Stimulated activated CD4-positive, alpha-beta T cell treated with anti-CD3 and anti-CD28 coated beads, Interleukin-1b, Interleukin-23, amount 100 ng/mL, for 24 hours (primary cell): ENCODE measurements at places on chromosomes 11 and 22.
A peak's percentile ranks its signal among the peaks of the same experiment; 100 is the strongest.

DNA sequence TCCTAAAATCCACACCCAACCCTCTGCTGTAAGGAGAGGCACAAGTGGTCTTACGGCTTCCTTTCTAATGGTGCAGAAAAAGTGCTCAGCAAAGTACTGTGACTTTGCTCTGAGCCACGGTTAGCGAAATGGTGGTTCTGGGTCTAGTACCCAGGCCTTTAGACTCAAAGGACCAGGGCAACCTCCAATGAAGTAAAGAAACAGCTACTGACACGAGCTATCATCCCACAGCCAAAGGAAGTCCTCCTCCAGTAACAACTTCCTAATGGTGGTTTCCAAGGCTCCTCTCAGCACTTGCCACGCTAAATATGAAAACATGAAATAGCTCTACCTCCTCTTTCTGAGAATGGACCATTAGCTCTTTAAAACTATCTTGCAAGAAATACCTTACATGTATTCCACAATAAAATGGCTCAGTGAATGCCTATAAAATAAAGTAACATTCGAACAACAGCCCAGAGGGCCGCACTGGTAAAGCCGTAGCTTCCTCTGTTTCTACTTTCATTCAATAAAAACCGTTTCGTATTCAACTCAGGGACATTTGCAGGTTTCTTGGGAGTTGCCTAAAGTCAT lies 122.4 kb downstream of the ETS1 start:
- no peak for DNase-seq

- DNase-seq = no peak
Measured at GRCh38 chr11:71251151-71251721, 1.1 kb downstream of the SHANK2 start.

- no peak for DNase-seq
Measured at GRCh38 chr11:73162196-73162740, 20.1 kb upstream of the FCHSD2 start.

- no peak for DNase-seq
Measured at GRCh38 chr22:21917959-21918261, 34.7 kb downstream of the PPM1F start.

GRCh38 chr11:69734841-69735240 lies 31.0 kb upstream of the FGF19 start:
- no peak for DNase-seq

DNA sequence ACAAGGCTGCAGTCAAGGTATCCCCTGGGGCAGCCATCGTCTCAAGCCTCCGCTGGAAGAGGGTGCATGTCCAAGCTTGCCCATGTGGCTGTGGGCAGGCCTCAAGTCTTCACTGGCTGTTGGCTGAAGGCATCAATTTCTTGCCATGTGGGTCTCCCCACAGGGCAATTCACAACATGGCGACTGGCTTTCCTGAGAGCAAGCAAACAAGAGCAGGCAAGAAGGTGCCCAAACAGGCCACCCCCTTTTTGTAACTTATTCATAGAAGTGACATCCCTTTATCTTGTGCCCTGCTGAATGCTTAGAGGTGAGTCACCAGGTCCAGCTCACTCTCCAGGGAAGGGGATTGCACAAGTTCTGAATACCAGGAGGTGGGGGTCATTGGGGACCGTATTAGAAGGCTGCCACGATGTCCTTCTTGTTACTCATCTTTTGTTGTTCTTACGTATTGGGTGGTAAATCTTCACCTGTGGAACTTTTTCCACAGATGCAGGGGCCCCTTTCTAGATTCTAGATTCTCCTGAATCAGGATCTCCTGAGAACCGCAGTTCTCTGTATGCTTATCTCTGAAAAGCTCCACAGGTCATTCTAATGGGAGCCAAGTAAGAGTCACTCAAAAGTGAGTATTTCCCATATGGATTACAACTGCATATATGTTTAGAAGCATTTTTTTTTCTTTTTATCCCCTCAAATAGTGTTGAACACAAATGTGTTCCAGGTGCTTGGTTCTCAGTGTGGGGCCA lies 44.2 kb upstream of the MICAL2 start:
- no peak for DNase-seq

DNA sequence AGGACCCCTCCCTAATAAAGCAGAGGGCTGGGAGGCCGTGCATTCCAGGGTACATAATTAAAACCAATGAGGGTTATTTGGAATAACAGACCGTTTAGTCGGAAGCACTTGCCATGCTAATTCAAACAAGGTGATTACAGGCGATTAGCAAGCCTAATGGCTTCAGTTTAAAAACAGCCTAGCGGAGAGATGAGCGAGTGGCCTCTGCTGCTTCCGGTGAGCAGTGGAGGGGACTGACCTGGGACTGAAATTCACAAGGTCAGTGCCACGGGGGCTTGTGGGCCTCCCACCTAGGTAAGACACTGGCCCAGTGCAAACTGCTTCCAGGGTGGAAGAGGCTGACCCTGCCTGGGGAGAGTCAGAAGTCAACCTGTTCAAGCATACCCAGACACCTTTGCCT lies 56.8 kb upstream of the ALX4 start:
- DNase-seq = no peak

- no peak for DNase-seq
Measured at GRCh38 chr11:100837311-100837710, 150.2 kb downstream of the ARHGAP42 start.

GRCh38 chr22:26483439-26484359 lies at the start of the genes HPS4 and SRRD:
Gene HPS4 (minus strand): TSS chr22:26483783. CDS start chr22:26481762, 2,021 bp downstream.
Gene SRRD (plus strand): TSS chr22:26483877. CDS start chr22:26483891, 14 bp downstream.
- DNase-seq = peak; percentile 85

- DNase-seq = no peak
Measured at GRCh38 chr11:10499452-10499851, 41.5 kb downstream of the RNF141 start.

DNA sequence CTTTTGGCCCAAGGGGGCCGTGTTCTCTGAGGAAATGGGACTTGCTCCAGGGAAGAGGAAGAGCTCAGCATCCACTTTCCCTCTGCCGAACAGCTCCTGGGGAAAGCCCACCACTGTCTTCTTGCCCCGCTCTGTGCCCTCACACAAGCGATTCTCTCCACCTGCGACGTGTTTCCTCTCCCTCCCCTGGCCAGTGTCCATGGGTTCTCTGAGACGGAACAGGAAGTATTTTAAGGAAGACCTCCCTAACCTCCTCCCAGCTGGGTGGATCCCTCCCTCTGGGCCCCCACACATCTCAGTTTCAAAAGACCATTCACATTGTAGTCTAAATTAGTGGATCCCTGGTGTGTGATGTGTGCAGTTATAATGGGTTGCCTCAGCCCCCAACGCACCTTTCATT lies 1.6 kb downstream of the TP53AIP1 start:
- no peak for DNase-seq

DNA sequence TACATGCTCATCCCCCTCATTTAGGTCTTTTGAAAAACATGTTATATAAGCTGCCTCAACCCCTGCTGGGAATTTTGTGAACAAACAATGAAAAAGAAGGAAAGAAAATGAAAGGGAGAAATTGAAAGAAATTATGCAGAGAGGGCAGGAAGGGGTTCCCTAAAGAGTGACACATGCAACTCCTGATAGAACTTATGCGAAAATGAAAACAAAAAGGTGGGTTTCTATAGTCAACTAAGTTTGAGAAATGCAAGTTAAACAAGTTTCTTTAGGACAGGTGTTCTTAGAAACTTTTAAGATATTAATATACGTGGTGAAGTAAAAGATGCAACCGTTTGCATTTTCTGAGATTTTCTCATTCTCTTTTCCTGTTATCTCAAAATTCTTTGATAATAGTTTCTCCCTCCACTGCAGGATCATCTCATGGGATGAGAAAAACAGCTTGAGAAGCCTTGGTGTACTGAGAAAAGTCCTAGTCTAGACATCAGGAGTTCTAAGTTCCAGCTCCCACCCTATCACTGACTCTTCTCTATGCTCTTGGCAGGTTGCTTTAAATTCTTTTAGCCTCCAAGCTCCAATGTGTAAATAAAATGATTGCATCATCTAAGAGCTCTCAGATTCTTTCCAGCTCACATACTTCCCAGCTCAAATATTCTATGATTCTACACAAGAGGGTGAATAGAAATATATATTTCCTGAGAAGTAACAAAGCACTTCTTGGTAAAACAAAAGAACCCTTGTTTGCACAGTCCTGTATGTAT lies 109.2 kb downstream of the FAM76B start:
- no peak for DNase-seq

- DNase-seq = no peak
Measured at GRCh38 chr11:116932181-116932580, 94.8 kb upstream of the APOA1 start.

GRCh38 chr22:23844739-23845202 lies 6.0 kb upstream of the DERL3 start:
- DNase-seq = no peak

DNA sequence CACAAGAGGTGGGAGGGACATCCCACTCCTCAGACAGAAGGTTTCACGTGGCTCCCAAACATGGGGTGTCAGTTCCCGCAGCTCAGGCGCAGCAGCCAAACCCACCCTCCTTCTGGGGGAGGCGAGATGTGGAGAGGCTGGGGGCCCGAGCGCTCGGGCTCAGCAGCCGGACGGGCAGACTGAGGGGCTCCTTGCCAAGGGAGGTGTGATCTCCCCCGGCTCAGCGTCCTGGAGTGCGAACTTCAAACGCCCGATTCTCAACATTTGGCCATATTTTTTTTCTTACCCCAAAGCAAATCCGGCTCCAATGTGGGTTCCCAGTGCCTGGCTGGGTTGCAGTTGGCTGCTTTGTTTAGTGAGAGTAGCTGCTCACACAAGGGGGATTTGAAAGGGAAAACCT lies 477.9 kb downstream of the MN1 start:
- DNase-seq = no peak

GRCh38 chr22:38843201-38843656 lies 599 bp downstream of the NPTXR start:
- peak; percentile 41 for DNase-seq

DNA sequence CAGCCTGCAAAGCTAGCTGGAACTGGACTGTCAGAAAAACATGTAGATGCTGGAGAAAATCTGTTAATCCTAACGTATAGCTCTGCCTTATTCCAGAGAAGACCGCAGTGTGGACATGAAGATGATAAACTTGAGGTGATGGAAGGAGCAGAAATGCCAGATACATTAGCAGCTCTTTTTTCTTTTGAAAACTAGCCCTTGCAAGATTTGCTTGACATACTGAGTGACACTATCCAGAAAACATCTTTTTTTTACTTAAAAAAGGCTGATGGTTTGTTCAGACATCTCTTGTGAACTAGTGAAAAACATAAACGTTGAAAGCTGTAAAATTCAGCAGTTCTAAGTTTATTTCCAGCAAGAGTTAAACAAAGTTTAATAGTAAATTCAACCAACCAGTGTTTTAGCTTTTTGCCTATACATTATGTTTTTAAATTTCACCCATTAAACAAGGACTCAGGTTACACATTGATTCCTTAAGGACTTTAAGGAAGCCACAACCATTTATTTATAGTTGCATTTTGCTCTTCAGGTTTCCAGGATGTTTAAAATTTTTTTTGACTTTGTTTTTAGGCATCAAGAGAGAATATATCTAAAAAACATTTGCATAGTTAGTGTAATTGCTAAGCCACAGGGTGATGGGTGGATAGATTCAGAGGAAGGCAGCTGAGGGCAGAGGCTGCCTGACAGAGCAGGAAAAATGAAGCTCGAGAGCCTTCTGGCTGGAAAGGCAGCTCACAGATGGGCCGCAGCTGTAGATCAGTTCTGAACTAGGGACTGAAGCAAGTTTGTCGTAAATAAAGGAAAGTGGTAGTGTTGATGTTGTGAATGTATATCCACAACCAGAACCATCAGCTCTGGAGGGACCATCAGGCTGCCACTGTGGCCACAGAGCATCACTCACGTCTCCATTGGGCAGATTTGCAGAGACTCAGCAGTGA lies 9.5 kb downstream of the SNAP29 start:
- no peak for DNase-seq

GRCh38 chr11:119540370-119541125 lies 117.6 kb upstream of the THY1 start:
- no peak for DNase-seq

DNA sequence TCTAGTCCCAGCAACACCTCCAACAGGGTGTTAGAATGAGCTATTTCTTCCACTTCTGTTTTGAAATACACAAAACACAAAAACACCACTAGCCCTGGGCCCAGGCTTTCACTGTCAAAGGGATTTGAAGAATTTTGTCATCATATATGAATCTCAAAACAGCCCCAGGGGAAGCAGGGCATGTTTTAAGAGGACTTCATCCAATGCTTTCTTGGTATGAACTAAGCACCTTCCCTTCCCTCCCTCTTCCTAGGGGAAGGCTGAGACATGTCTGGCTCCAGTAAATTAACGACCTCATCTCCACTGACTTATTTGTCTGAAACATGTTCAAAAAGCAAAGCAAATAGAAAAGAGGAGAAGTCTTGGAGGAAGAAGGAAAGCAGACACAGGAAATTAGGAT lies 75.7 kb upstream of the INCENP start:
- DNase-seq = no peak
